Aorta (tissue), 5 donors: ENCODE measurements at places on chromosomes 6 and 20.

GRCh38 chr6:53956068-53956711, 155.1 kb upstream of the MLIP start:
- no peaks in the 10 kb centered on the region for H3K27me3 ChIP-seq
- no peak overlapping the region for H3K4me3 ChIP-seq
- H3K27ac ChIP-seq, result no peak overlapping the region
- H3K36me3 ChIP-seq, result no peaks in the 10 kb centered on the region
- H3K4me1 ChIP-seq, result no peaks in the 10 kb centered on the region

- no peak overlapping the region for H3K27ac ChIP-seq
- DNase-seq, result peak; percentile 84
- H3K36me3 ChIP-seq, result no peaks in the 10 kb centered on the region
- peaks cover 4% of the 10 kb centered on the region for H3K4me1 ChIP-seq
- no peaks in the 10 kb centered on the region for H3K27me3 ChIP-seq
Observed at GRCh38 chr20:19212821-19213502, 520 bp downstream of the SLC24A3 start.

DNA sequence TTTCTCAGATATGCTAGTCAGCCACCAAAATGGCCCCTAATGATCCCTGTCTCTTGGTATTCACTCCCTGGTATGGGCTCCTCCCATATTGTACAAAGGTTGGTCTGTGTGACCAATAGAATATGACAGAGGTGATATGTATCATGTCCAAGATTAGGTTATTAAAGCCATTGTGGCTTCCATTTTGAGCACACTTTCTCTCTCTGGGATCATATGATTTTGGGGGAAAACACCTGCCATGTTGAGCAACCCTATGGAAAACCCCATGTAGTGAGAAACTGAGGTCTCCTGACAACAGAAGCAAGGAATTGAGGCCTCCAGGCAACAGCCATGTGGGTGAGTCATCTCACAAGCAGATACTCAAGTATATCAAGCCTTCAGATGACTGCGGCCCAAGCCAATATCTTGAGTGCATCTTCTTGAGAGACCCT, 7.1 kb upstream of the ZNF318 start:
- H3K27me3 ChIP-seq, result no peaks in the 10 kb centered on the region
- no peak overlapping the region for H3K4me3 ChIP-seq
- no peak for DNase-seq
- H3K4me1 ChIP-seq, result no peaks in the 10 kb centered on the region
- no peaks in the 10 kb centered on the region for H3K36me3 ChIP-seq

- H3K4me1 ChIP-seq, result no peaks in the 10 kb centered on the region
- peak; percentile 85 for DNase-seq
- H3K27ac ChIP-seq, result peak overlapping the region; percentile 96
Observed at GRCh38 chr20:2524709-2525506, 11.5 kb upstream of the TMC2 start.

DNA sequence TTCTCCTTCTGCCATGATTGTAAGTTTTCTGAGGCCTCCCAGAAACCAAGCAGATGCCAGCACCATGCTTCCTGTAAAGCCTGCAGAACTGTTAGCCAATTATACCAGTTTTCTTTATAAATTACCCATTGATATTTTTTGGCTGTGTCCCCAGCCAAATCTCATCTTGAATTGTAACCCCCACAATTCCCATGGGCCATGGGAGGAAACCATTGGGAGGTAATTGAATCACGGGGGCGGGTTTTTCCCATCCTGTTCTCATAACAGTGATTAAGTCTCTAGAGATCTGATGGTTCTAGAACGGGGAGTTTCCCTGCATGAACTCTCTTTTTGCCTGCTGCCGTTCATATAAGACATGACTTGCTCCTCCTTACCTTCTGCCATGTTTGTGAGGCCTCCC, 788.5 kb downstream of the C6orf118 start:
- no peaks in the 10 kb centered on the region for H3K36me3 ChIP-seq
- H3K4me1 ChIP-seq, result no peaks in the 10 kb centered on the region
- H3K27ac ChIP-seq, result no peak overlapping the region
- H3K27me3 ChIP-seq, result no peaks in the 10 kb centered on the region
- H3K4me3 ChIP-seq, result no peak overlapping the region
- no peak for DNase-seq

- no peaks in the 10 kb centered on the region for H3K27me3 ChIP-seq
- H3K4me3 ChIP-seq, result no peak overlapping the region
- H3K4me1 ChIP-seq, result no peaks in the 10 kb centered on the region
- DNase-seq, result no peak
Observed at GRCh38 chr6:120355822-120356221, 978.5 kb downstream of the TBC1D32 start.
